T47D (cell line): ENCODE measurements at places on chromosomes 12 and 14.

GRCh38 chr14:93975791-93976476 lies 436 bp downstream of the ASB2 start:
- no peak for DNase-seq

GRCh38 chr12:29157486-29157946 lies 8.4 kb downstream of the FAR2 start:
- DNase-seq: no peak

GRCh38 chr12:4910502-4911315 lies 1.0 kb downstream of the KCNA1 start:
- DNase-seq: no peak

- no peak for DNase-seq
Observed at GRCh38 chr12:58801986-58802385, 118.3 kb downstream of the LRIG3 start.

GRCh38 chr14:104361921-104362681 lies 217.5 kb upstream of the C14orf180 start:
- no peak for DNase-seq
